Omental fat pad (tissue), 4 donors: ENCODE measurements at places on chromosomes 12 and 14.

GRCh38 chr14:74637178-74637550, 25.1 kb upstream of the LTBP2 start:
- DNase-seq = no peak

GRCh38 chr12:66061557-66062289, 68.8 kb downstream of the LLPH start:
- DNase-seq = no peak

DNA sequence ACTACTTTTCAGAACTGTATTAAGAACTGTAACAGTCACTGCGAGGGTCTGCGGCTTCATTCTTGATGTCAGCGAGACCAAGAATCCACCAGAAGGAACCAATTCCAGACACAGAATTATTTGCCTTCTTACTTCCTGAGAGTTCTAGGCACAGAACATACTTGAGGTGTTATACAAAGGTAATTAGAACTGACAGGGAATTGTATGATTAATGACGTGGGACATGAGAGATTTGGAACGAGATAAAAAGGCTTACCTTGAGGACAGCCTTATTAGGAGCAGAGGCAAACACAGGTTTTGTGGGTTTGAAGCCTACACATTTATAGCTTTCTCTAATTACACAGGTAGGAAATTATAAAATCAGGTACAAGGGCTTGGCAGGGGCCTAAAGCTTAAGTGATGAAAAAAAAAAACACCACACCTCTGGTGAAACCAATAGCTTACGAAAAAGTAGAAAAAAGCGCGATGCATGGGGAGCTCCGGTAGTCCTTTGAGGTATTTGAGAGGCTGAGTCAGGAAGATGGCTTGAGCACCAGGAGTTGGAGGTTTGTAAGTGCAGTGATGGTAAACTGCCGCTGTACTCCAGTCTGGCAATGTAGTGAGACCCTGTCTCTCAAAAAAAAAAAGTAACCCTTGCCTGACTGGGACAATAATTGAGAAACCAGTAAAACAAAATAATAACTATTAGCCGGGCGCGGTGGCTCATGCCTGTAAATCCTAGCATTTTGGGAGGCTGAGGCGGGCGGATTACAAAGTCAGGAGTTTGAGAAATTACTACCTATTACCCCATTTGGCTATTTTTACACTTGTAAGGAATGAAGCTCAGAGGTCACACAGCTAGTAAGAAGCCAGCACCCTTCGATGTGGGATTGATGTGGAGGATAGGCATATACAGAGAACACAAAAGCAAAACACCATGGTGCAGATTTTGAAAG, 795 bp upstream of the ACOT2 start:
- no peak for DNase-seq

DNA sequence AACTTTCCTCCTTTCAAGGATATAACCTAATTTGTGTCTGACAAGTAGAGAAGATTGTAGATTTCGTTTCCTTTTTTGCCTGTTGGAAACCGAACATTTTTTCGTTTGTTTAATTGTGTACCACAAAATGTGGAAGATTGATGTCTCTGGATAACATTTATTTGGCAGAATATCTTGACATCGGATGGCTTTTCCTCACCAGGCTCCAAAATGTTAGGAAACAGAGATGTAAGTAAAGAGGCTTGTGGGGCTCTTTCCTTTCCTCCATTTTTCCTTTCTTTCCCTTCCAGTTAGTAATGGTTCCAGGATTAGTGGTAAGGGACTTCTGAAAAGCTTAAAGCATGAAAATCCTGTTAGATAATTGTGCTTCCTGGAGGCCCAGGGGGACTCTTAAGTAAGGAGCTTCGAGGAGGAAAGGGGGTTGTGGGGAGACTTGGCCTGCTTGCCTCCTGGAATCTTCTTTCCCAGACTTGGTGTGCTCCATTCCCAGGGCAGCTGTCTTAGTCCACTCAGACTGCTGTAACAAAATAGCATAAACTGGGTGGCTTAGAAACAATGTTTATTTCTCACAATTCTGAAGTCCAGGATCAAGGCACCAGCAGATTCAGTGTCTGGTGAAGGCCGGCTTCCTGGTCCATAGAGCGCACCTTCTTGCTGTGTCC, 243.1 kb upstream of the PWP1 start:
- no peak for DNase-seq

- no peak for DNase-seq
Measured at GRCh38 chr12:94768398-94769046, 118.2 kb upstream of the TMCC3 start.
